Cortex of kidney (tissue), 1 donor: ENCODE measurements at places on chromosomes 13 and 19.

GRCh38 chr13:30446126-30446500 is 19.6 kb downstream of the HMGB1 start:
- no peak for DNase-seq

DNA sequence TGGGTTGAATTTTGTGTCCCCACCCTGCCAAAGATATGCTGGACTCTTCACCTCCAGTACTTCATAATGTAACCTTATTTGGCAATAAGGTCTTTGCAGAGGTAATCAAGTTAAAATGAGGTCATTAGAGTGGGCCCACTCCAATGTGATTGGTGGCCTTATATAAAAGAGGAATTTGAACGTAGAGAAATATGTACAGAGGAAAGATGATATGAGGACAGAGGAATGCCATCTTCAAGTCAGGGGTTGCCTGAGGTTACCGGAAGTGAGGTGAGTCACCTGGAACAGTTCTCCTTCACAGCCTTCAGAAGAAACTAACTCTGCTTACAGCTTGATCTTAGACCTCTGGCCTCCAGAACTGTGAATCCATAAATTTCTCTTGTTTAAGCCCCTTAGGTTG is 69.9 kb downstream of the GPC5 start:
- DNase-seq: no peak

GRCh38 chr19:14795078-14795721 is 16.8 kb upstream of the ADGRE2 start:
- DNase-seq: no peak

- no peak for DNase-seq
Measured at GRCh38 chr13:46662690-46663089, 109.7 kb downstream of the LRCH1 start.

DNA sequence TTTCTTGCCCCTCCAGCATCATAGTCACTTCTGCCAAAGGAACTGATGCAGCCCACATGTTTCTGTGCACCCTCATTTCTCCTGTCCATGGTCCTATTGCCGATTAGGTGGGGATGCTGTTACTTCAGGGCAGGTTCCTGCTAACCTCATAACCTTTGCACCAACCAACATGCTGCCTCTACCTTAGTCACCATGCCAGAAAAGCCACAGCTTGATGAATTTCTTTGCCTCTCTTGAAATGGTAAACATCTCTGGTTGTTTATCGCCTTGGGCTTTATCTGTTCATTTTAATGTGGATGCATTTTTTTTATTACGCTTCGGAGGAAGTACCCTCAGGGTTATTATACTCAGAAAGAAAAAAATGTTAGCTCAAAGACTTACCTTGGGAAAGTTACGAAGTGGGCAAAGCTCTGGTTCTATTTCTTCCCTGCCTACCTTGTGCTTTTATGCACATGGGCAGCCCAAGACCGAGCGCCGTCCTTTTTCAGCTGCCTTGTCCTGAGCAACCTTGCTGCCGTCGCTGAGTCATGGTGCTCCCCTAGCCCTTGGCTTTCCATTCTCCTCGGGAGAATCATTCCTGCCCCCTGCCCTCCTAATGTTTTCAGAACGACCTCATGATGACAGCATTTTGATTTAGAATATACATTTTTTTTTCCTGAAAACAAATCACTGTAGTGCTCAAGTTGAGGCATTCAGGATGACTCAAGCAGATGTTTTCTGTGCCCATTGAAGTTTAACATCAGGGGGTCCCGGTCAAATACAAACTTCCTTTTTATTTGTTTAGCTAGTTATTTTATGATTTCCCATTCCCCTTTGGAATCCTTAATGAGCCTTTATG is 280.0 kb downstream of the SHISA2 start:
- no peak for DNase-seq

DNA sequence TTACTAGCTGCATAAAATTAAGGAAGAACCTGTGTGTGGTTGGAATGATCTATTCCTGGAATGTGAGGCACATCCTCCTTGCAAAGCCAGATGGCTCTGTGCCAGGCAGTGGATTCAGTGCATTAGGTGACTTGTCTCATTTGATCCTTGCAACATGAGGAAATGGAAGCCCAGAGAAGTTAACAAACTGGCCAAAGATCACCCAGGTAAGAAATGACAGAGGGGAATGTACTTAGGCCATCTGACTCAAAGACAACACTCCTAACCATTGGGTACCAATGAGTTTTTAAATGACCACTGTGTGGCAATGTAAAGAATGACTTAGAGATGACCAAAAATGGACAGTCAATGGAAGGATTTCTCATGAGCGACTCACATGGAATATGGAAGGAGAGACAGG is 114.2 kb upstream of the RXFP2 start:
- no peak for DNase-seq

DNA sequence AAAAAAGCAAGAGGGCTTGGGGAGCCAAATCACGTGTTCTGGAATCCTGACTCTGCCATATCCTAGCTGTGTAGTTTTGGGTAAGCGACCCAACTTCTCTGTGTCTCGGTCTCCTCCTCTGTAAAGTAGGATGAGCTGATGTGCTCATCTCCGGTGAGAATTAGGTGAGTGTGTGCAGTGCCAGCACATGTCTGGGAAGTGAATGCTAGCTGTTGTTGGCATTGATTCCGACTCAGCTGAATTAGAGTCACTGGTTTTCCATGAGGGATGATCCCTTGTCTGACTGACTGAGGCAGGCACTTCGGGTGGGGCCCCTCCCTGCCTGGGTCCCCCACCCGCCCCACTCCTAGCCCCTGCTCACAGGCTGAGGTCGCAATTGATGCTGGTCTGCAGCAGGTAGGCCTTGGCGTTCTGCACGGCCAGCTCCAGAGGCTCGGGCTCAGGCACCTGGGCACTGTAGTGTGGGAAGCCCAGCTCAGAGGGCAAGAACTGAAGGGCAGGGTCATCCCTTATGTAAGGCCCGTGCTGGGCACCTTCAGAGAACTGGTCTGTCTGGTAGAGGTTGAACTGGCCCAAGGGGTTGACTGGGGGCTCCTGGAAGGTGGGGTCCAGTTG is 835 bp downstream of the RSPH6A start:
- no peak for DNase-seq

- DNase-seq: no peak
Measured at GRCh38 chr13:45747071-45747470, 45.0 kb downstream of the CBY2 start.

- no peak for DNase-seq
Measured at GRCh38 chr19:30552593-30552992, 180.4 kb downstream of the ZNF536 start.
